G401 (cell line): ENCODE measurements at places on chromosomes 12 and 14.
A peak's percentile ranks its signal among the peaks of the same experiment; 100 is the strongest.

- no peak for DNase-seq
Observed at GRCh38 chr12:79615596-79616560, 74.9 kb downstream of the PAWR start.

DNA sequence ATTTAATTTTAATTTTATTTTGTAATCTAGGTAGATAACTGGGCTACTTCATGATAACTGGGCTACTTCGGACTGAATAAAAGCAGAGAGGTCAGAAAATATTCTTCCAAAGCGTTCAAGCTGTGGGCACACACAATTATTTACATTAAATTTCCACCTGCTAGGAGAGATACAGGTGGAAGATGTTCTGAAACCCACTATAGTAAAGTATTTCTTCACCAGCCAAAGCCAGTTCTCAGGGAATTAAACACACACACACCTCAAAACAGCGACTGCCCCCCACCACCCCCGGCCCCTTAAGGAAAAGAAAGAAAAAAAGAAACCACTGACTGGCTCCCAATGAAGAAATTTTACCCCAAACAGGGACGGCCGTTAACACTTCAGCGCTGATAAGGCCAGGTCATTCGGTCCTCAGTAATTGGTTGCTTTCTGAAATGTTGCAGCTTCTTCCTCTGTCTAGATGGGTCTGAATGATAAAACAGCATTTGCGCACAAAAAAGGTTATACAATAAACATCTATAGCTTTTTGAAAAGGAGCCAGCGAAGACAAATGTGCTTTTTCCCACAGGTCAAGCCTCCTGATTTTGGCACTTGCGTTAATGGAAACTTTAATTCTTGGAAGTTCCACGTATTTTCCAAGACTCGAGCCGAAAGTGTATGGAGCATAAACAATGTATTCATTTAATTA, 771 bp upstream of the KCNJ8 start:
- no peak for DNase-seq

- DNase-seq = peak; percentile 59
Observed at GRCh38 chr14:94115058-94115591, 4.6 kb downstream of the IFI27 start.

- DNase-seq = no peak
Observed at GRCh38 chr12:110366321-110367142, 37.0 kb downstream of the ANAPC7 start.

GRCh38 chr14:90383731-90384542, 12.9 kb upstream of the CALM1 start:
- DNase-seq = peak; percentile 82

- DNase-seq = peak; percentile 32
Observed at GRCh38 chr12:8078398-8078797, 3.7 kb upstream of the NECAP1 start.

- peak; percentile 30 for DNase-seq
Observed at GRCh38 chr12:80187660-80188090, 88.3 kb downstream of the OTOGL start.

DNA sequence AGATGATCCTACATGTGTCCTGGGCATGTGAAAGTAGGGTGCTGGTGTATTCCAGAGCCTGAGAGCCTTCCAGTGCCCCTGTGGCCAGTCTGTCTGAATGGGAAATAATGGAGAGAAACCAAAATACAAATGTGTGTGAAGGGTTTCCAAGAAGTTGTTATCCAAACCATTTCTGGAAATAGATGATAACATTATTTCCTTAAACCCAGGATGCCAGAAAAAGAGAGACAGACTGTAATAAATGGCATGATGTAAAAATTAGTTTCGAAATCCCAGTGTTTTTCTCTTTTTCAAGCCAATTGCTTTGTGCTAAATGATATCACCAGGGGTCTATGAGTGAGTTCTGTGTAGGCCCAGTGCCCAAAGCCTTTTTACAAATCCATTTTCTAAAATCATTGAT, 175.3 kb downstream of the PHLDA1 start:
- DNase-seq = no peak

DNA sequence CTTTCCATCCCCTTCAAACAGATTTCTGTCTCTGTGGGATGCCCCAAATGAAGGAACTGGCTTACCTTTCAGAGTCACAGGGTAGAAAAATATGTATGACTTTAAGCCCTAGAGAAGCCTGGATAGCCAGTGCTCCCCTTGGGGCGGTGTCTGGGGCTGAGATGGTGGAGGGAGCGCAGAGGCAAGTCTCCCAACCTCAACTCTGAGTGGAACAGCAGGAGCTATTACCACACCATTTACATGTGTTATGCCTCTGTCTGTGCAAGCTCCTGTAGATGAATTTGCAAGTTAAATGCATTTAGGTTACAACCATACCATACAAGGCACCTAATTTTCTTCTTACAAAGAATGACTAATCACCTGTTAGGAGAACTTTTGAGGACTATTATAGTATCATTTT, 50.4 kb upstream of the CLMN start:
- DNase-seq = no peak

DNA sequence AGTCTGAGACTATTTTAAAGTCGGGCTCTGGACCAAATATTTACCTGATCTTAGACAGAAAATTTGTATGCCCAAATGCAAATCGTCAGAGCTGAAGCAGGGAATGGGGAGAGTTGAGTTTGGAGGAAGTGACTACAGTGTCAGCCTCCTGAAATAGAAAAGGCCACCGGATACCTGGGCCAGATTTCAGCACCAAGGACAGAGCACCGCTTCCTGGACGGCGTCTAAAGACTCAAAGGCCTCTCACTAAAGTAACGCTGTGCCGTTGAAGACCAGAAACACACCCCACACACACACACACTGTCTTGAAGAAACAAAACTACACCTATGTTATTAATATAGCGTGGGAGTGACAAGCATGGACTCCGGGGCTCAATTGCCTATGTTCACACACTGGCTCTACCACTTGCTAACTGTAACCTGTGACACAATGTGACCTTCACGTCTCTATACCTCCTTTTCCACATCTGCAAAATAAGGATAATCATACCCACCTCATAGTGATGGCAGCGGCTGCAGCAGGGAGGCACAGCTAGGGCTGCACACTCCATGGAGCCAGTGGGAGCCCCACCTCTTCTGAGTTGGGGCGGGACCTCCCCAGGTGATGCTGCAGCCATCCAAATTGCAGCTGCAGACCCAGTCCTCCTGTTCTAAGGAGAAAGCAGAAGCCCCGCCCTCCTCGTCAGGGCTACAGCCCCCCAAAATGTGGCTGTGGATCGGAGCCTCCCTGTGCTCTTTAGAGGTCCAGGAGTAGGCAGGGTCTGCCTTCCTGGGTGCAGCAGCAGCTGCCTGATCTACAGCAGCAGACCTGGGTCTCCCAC, 35.6 kb downstream of the KRT76 start:
- DNase-seq = peak; percentile 1

GRCh38 chr12:86389949-86390348, 133.8 kb upstream of the MGAT4C start:
- DNase-seq = no peak

GRCh38 chr14:97626088-97626487, 828.9 kb downstream of the VRK1 start:
- no peak for DNase-seq

GRCh38 chr12:85527192-85527591, 247.2 kb downstream of the ALX1 start:
- no peak for DNase-seq

DNA sequence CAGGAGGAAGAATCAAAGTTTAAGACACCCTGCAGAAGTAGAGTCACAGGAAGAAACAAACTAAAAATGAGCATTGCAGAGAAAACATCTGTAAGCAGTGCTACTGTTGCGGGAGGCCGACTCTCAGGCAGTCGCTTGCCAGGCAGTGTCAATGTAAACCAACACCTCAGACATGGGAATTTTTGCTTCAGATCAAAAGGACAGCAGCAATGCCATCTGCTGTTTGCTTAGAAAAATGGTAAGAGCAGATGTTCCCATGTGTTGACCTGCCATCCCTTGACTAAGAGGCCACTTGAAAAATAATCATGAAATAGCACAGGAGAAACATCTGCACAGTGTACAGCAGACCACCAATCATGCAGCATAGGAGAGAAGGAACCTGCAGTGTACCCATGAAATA, 196.6 kb downstream of the SLC25A21 start:
- DNase-seq = no peak

- no peak for DNase-seq
Observed at GRCh38 chr12:40832668-40833067, 140.4 kb downstream of the CNTN1 start.

DNA sequence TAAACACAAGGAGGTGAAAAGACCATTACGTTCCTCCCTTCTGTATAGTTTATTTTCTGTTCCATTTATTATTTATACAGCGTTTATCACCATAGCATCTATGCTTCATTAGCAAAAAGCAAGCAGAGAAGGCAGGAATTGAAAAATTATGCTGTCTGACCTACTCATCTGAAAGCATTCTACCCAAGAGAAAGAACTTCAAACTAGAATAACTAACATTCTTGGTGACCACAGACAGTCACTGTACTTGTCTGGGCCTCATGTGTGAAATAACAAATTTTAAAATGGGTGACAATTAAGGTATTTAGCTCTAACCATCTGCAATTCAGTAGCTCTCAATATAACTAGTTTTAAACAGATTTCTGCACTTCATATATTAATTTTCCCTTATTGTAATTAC, 29.3 kb upstream of the PDE3A start:
- no peak for DNase-seq

GRCh38 chr14:30395065-30395464, 163.9 kb upstream of the G2E3 start:
- no peak for DNase-seq

GRCh38 chr12:47067771-47068431, 11.5 kb upstream of the PCED1B start:
- peak; percentile 57 for DNase-seq

DNA sequence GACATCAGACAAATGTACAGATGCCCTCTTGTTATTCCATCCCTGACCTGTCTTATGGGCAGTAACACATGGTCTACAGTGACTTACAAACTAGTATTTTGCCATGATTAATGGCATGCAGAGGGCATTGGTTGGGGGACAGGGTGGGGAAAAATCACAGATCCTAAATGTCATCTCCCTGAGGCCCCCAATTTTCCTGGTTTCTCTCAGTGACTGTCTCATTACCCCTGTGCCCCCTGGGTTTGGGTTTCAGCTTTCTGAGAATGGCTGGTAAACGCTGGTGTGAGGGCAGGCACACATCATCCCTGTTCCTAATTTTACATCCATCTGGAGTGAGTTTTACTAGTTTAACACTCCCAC, 10.1 kb downstream of the KRT76 start:
- DNase-seq = no peak

- DNase-seq = no peak
Observed at GRCh38 chr12:46124132-46124847, 133.9 kb upstream of the SCAF11 start.

DNA sequence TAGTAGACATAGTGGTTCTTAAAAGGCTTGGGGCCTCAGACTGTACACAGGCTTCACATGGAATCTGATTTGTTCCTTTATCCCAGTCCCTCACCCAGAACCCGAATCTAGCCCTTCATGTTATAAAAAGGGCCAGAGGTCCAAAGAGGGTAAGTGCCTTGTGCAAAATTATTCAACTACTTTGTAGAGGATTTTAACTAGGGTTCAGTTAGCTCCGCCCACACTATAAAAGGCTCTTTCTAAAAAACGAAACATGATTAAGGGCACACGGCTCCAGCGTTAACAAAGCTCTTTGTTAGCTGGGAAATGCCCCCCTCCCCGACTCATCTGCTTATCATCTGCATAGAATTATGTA, 3.2 kb upstream of the SOCS2 start:
- no peak for DNase-seq

DNA sequence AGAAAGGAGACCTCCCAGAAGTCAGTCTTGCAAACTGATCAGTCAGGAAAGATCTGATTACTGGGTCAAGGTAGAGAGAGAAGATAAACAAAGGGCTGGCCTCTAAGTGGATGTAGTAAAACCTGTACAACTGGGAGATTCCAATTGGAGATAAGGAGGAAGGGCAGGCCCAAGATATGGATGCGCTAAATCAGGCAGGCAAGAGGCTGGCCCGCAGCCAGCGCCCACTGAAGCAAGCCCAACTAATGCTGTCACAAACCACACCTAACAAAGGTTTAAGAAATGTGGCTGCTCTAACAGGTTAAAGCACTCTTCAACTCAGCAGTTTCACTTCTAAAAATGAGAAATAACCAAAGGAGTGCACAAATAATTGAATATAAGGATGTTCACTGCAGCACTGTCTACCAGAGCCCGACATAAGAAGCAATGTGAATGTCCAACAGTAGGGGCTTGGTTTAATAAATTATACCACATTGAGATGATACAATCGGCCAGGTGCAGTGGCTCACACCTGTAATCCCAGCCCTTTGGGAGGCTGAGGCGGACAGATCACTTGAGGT, 4.7 kb downstream of the GLTP start:
- DNase-seq = no peak

DNA sequence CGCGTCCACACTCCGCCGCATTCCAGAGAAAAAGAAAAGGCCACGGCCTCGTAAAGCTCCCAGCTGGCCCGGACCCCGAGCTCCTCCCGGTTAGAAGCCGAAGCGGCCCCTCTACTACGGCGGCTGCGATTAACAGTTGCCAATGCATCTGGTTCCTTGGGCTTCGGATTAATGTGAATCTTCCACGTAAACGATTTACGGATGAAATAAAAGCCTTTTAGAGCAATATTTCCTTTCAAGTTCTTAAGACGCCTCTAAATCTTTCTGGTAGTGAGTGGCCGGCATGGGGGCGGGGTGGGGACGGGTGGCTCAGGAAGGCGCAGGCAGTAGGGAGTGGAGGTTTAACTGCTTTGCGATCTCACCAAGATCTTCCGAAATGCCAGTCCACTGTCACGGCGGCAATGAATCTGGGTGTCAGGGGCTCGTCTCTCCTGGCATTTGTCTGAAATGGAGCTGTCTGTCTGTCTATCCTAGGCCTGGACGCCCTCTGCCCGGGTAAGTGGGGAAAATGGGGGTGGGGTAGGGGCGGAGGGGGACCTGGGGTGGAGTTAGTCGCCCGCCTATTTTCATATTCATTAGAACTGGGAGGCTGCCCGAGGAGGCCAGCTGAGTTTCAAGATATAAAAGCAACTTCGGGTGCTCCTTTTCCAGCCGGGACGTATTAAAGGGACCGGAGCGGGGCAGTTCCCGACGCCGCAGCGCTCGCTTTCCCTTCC, 413 bp upstream of the ALX1 start:
- no peak for DNase-seq

DNA sequence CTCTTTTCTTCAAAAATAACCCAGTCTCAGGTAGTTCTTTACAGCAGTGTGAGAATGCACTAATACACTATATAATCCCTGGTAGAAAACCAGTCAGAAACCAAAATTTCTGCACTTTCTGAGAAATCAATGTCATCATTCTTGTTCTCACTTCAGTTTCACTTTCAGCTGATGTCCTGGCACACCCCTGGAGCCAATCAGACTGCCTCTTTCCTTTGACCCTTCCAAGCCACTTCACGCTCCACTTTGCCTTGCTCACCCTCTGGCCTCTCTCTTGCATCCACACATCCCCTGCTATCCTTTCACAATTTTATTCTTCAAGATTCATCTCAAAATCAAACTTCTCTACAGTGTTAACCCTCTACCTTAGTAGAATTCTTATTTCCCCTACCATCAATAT, 181.1 kb downstream of the ASCL1 start:
- DNase-seq = no peak

DNA sequence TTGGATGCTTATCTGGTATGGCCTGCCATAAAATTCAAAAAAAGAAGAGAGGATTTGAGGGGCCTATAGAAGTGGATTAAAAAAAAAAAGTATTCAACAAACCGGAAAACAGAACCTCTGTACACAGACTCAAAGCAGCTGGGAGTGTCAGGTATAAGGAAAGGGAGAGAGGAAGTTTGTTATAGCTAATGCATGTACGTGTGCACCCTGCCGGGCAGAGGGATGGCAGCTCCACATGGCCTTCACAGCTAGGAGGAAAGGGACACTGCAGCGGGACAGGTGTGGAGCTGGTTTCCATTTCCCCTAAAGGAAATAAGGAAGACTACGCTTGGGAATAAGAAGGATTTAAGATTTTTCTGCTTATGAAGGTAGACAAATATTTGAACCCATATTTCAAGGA, 21.5 kb downstream of the SLC7A8 start:
- peak; percentile 34 for DNase-seq
